RPMI7951 (cell line): ENCODE measurements at places on chromosomes 5 and 9.

- peak; percentile 34 for DNase-seq
Measured at GRCh38 chr5:40605295-40605958, 74.3 kb upstream of the PTGER4 start.

DNA sequence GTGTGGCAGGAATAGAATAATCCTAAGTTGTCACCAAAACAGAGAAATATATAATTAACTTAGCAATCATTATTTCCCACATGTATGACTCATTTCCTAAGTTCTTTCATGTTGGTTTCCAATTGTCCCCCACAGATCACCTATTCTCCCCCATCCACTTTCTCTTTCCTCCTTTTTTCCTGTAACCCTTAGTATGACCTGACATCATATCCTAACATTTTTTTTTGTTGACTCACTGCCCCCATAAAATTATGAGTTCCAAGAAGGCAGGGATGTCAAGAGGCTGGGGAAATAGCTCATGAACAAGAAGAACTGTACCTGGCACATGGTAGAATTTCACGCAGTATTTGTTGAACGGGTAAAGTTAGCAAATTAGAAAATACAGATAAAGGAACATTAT, 186.7 kb downstream of the DCP2 start:
- DNase-seq = peak; percentile 71

DNA sequence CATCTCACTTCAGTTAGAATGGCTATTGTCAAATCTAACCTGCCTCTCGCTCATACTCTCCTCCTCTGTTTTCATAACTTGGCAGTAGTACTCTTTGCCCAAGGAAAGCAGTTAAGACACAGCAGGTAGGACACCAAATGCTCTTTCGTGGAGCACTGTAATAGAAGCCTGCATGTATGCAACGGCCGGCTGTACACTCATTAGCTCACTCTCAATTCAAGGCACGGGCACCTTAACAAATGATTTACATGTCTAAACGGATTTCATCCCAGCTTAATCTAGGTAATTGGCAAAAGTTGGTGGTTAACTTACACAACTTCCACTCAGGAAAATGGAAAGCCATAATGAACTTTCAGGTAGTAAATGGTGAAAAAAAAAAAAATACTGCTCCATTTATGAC, 14.9 kb downstream of the DEPDC1B start:
- DNase-seq = no peak

DNA sequence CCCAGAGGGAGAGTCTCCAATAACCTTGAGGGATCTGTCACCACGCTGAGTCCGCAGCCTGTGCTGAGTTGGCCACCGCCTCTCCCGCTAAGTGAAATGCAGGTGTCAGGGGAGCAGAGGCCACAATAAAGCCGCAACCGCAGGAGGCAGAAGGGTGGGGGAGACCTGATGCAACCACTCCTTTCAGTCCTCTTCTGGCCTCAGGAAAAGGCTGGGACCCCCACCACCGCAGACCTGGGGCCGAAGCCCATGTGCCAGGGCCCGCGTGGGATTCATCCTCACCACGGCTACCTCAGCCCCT, 576 bp downstream of the MAP1B start:
- peak; percentile 37 for DNase-seq

- DNase-seq = peak; percentile 48
Measured at GRCh38 chr9:113343732-113344231, 3.7 kb upstream of the WDR31 start.

- DNase-seq = no peak
Measured at GRCh38 chr9:115525111-115526058, 407.4 kb upstream of the TNC start.

- DNase-seq = no peak
Measured at GRCh38 chr5:56845277-56845676, 29.9 kb downstream of the MAP3K1 start.

DNA sequence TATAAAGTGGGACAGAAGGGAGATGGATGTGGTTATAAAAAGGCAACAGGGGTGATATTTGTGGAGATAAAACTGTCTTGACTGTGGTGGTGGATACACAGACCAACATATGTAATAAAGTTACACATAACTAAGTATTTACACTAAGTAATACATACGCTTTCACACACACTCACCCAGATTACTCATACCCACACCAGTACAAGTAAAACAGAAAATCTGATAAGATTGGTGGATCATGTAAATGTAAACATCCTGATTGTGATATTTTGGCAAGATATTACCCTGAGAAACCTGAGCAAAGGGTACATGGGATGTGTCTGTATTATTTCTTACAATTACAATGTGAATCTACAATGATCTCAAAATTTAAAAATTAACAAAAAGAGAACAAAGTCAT, 53.3 kb upstream of the SLIT3 start:
- DNase-seq = peak; percentile 33

GRCh38 chr9:69078581-69078980, 43.0 kb downstream of the FXN start:
- no peak for DNase-seq
